Stomach (tissue), 19 donors: ENCODE measurements at places on chromosomes 12 and 14.
A peak's percentile ranks its signal among the peaks of the same experiment; 100 is the strongest.

DNA sequence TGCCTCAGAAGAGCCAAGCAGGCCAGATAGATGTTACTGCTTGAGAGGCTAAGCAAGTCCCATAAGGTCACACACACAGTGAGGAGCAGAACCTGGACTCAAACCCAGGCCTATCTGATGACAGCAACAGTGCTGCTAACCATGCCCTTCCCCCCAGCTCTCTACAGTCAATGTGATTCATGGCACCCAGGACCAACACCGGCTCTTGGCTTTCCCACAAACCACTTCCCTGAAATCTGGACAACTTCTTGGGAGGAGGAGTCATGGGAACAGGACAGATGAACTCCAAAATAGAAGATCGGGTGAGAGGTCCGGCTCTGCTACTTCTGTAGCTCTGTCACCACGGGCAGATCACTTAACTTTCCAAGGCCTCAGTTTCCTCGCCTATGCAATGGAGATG, 716 bp upstream of the PTGDR start:
- no peak for DNase-seq

DNA sequence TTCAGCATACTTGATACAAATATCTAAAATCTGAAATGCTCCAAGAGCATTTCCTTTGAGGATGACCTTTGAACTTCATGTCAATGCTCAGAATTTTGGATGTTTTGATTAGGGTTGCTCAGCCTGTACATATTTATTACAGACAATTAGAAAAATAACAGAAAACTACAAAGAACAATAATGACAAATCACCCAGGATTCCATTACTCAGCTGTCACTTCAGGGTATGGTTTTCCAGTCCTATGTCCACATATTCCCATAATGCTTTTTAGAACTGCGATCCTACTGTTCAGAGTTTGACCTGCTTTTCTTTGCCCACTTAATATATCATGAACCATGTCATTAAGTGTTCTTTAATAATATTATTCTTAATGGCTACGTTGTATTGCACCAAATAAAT, 11.4 kb downstream of the DLGAP5 start:
- no peak for DNase-seq

- DNase-seq = no peak
These were observed 134.2 kb upstream of the SLCO1C1 start for GRCh38 chr12:20560935-20561334.

GRCh38 chr14:60926002-60926401, 54.9 kb downstream of the TRMT5 start:
- no peak for DNase-seq

DNA sequence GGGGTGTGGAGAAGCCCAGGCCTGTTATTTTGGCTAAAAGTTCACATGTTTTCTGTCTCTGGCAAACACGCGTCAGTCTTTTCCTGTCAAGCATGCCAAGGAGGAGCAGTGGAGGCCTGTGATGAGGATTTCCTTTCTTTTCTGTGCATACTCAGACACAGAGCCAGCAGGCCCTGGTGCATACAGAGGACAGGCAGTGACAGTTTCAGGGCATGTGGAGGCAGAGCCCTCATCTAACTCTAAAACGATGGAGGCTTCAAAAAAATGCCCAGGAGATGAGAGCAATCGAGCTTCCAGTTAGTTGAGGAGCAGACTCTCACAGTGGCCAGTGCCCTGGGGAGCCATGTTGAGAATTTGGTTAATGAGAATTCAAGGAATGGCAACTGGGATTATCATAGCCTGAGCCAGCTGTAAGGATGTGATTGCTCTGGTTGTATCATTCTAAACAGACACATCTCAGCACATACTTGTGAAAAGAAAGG, 66.5 kb downstream of the TRAFD1 start:
- no peak for DNase-seq

- DNase-seq = no peak
These were observed 123.5 kb downstream of the CAPZA3 start for GRCh38 chr12:18861287-18861858.

DNA sequence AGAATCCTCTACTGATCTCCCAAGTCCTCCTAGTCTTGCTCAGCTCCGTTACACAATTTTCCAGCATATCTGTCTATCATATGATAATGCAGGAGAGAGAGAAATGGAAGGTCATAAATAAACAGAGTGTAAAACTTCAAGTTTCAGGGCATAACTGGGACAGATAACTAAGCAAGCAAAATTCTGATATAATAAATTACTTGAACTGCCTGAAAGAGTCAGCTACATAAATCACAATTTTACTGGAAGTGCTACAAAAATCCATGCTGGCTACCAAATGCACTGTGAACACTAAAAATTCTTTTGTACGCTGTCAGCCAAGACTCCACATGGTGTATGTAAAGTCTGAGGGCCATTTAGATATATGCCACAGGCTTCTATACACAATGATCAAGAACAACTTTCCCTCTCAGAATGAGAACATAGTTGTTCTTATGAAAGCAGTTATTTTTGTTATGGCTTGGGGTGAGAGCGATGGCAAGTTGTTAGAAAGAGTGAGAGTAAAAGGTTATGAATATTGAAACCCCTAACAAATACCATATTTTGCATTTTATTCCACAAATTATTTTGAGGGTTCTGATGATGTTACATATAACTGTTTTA, 41.1 kb downstream of the GRIP1 start:
- no peak for DNase-seq

GRCh38 chr12:91990525-91990924, 155.1 kb downstream of the BTG1 start:
- DNase-seq = no peak

DNA sequence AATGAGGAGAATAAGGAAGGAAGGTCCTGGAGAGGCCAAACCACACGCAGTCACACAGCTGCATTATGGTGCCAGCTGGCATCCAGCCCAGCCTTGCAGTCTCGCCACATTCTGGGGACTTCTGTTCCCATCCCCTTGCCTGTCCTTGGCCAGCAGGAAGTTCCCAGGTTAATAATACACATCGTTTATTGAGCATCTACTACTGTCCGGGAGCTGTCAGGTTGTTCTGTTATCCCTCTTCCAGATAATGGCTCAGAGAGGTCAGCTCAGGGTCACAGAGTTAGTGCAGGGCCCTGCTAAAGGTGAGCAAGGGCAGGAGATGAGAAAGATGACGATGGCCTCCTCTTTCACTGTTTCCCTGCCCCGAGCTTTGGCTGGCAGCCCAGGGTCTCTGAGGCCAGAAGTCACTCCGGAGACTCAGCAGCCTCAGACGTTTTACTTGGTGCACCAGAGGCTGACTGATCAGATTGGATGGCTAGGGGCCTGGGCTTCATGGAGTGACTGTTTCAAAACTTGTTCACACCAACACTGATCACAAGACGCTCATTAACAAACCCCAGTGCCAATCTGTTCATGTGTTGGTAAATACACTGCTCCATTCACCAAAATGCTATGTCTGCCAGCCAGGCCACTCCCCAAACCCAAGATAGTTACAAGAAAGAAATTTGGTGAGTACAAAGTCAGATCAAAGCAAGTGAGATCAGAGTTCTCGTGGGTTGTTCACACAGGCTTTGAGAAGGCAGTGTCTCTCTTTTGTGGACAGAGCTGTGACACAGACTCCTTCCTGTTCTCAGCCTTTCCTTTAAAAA, 79.2 kb downstream of the B4GALNT3 start:
- DNase-seq = peak; percentile 83

- DNase-seq = no peak
These were observed 13.0 kb upstream of the FMNL3 start for GRCh38 chr12:49720214-49720613.

GRCh38 chr12:64178122-64178521, 44.0 kb downstream of the KICS2 start:
- peak; percentile 11 for DNase-seq

- DNase-seq = peak; percentile 82
These were observed 1.9 kb upstream of the BAZ2A start for GRCh38 chr12:56631790-56632700.

DNA sequence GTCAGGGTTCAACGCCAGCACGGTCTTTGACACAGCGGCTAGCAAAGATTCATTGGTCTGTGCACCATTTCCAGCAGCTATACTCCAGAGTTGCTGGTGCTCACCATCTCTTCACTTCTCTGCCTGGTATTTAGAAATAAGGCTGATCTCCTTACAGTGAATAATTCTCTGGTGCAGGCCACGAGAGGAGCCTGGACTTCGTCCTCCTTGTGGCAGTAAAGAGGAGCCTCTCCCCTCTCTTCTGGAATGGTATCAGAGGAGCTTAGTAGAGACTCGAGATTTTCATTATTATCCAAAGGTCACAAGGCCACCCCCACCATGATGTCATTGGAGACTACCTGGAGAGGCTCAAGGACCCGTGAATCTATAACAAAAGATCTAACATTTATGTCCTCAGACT, 30.8 kb upstream of the BCL2L14 start:
- DNase-seq = no peak

DNA sequence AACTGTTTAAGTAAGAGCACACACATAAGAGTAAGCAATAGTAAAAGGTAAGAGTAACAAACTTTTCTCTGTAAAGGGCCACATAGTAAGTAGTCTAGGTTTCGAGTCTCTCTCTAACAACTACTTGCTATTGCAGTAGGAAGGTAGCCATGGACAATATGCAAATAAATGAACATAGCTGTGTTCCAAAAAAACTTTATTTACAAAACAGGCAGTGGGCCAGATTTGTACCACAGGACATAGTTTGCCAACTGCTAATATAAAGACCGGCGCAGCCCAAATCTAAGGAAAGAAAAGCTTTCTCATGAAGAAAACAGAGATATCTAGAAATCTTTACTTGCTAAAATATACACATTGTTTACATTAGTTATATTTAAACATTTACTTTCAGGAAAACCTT, 239.0 kb upstream of the EGLN3 start:
- DNase-seq = no peak

DNA sequence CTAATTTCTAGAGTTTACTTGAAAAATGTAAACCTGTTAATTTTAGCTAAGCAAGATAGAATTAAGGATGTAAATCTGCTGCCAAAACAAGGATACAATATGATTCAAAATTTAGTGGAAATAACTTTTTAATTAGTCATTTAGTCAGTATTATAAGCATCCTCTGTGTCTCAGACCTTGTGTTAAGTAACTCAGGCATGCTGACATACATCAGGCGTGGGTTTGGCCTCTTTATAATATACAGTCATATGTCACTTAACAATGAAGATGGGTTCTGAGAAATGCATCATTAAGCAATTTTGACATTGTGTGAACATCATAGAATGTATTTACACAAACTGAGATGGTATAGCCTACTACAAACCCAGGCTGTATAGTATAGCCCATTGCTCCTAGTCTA, 386.9 kb downstream of the ZFP36L1 start:
- DNase-seq = no peak

- no peak for DNase-seq
These were observed 102.7 kb downstream of the LRRIQ1 start for GRCh38 chr12:85138833-85139232.

DNA sequence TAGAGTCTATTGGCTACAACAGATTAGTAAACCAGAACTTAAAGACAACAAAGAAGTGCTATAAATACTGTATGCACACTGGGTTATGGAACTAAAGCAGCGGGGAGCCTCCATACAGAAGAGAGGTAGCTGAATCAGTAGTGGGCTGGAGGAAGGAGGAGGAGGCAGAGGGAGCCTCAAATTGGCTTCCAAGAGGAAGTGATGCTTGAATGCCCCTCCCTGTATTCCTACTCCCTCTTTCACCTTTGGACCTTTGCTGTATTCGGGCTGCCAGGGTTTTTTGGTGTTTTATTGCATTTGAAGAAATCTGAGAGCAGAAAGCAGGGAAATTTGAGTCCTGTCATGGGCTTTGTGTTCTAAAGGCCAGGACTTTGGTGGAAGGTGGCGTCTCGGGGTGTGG, 104.0 kb upstream of the PTPRB start:
- DNase-seq = no peak

- no peak for DNase-seq
These were observed 12.9 kb upstream of the KCNH3 start for GRCh38 chr12:49525942-49526341.
